ENCODE measurements at places on chromosomes 5 and 9.

GRCh38 chr5:106680330-106680729 is 990.4 kb downstream of the EFNA5 start:
- no peak for DNase-seq

- DNase-seq = no peak
Observed at GRCh38 chr9:38389313-38389712, 3.2 kb upstream of the ALDH1B1 start.

DNA sequence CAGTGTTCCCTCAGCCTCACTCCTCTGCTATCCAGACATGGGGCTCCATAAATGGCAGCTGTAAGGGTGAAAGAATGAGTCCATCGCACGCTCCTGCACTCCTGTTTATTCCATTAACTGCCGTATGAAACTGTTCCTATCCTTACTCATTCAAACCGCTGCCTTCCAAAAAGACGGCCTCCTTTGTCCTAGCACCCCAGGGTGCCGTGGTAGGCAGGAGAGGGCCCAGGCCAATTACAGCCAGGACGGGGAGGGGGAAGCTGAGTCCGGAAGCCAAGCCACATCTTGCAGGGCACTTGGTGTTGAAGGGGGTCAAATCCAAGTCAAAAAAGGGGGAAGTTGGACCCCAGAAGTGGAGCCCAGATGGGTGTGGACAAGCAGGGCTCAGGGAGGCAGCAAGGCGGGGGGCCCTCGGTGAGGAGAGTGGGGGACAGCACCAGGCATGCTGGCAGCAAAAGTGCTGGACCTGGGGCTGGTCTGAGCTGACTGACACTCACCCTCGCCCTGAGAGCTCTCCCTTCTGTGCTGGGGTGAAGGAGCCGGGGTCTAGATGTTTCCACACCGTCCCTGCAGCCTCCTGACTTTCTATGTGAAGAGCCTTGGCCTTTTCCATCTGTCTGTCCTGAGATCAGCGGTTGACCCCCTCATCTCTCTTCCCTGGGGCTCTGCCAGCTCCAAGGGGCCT is 63.3 kb downstream of the COL23A1 start:
- DNase-seq = no peak

- DNase-seq = no peak
Observed at GRCh38 chr5:167624053-167624452, 667.4 kb upstream of the WWC1 start.

DNA sequence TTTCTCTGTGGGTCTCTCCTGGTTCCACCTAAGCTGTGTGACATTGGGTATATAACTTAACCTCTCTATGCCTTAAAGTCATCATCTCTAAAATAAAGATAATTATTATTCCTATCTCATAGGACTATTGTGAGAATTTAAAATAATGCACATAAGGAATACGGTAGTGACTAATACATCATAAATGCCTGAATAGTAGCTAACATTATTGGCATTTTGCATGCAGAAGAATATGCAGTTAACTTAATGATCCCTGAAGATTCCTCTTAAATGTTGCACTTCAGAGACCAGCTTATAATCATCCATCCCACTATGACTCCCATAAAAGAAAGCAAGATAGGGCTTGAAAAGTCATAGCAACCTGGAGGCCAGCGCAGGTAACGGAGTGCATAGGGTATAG is 32.4 kb downstream of the OXCT1 start:
- no peak for DNase-seq

- DNase-seq = no peak
Observed at GRCh38 chr5:96761618-96762017, 46.1 kb downstream of the ERAP1 start.

DNA sequence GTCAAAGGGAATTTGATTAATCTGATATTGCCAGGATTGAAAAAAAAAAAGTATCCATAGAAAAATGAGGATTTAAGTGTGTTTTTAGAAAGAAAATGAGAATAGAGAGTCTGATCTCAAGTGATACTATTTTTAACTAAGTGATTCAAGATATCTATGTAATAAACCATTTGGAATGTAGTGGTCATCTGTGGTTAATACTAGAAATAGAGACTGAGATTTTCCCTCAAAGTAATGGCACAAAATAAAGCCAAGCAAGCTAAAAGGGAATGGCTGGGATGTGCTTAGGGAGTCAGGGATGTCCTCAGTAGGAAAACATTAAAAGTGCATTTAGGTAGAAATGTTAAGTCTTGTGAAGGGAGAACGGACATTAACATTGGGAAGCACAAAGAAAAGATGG is 90.6 kb downstream of the FBXO4 start:
- DNase-seq = no peak

DNA sequence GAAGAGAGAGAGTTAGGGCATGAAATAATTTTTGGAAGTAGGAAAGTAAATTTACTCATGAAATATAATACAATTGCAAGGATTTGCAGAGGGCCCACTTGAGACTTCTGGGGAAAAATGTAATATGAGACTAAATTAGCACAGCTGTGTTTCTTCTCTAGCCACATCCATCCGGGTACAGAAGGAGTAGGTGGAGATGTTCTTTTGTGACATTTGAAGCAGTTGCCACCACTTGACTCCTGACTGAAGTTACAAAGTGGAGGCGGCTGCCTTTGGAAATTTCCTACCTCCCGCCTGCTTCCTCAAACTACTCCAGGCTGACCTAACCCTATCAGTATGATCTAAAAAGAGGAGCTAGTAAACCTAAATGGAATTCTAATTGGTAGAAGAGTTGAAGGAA is 58.1 kb upstream of the SHISAL2B start:
- DNase-seq = no peak

- no peak for DNase-seq
Observed at GRCh38 chr5:145497052-145497451, 338.1 kb downstream of the PRELID2 start.

DNA sequence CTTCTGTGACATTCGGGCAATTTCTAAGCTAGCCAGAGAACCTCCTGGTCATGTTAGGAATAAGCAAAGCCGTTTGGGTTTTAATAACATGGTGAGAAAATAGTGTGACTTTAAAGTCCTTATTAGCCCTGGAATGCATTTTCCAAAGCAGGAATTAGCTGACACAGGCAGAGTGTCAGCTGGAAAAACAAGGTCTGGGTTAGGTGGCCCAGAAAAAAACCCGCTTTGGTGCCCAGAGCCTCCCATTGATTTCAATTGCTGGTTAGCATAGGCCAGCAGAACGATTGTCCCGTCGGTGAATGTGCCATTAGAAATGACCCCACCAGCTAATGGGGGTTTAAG is 62.1 kb upstream of the CPEB4 start:
- no peak for DNase-seq

GRCh38 chr9:117875886-117876285 is 171.7 kb downstream of the TLR4 start:
- DNase-seq = no peak

GRCh38 chr9:128072144-128073021 is 4.4 kb downstream of the SLC25A25 start:
- DNase-seq = peak; percentile 79

GRCh38 chr9:14941501-14942405 is 31.5 kb upstream of the FREM1 start:
- DNase-seq = no peak

GRCh38 chr9:10649076-10649475 is 36.3 kb upstream of the PTPRD start:
- no peak for DNase-seq

- DNase-seq = no peak
Observed at GRCh38 chr5:106640511-106640910, 1030.2 kb downstream of the EFNA5 start.

DNA sequence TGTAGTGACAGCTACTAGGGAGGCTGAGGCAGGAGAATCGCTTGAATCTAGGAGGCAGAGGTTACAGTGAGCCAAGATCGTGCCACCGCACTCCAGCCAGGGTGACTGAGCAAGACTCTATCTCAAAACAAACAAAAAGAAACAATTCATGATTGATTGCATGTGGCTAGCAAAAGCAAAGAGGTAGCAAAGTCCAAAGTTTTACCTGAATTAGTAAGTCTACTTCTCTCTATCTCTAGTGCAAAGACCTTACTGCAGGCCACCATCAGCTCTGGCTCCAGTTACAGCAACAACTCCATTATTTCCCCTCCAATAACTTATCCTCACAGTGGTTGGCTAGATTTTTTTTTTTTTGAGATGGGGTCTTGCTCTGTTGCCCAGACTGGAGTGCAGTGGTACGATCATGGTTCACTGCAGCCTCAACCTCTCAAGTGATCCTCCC is 6.2 kb upstream of the SAR1B start:
- no peak for DNase-seq

GRCh38 chr9:101417977-101418376 is 17.6 kb downstream of the ALDOB start:
- DNase-seq = no peak

GRCh38 chr5:142521706-142522105 is 164.2 kb downstream of the FGF1 start:
- no peak for DNase-seq

DNA sequence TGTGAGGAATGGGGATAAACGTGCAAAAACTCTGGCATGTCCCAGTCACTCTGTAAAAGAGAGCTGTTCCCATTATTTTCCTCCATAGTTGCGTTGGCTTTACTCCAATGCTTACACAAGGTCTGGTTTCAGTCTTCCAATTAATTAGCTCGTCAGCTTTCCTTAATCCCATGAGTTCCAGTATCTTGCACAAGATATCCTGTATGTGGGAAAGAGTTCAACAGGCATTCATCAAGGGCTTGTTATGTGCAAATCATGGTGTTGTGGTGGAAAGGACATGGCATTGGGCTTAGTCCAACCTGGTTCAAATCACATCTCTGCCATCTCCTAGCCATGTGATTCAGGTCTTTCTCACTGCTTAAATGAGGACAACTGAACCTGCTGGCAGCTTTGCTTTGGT is 77.5 kb upstream of the PANK3 start:
- DNase-seq = no peak

GRCh38 chr5:73282383-73282782 is 109.4 kb downstream of the TMEM174 start:
- DNase-seq = no peak

- DNase-seq = no peak
Observed at GRCh38 chr9:34625186-34625486, 3.7 kb downstream of the ARID3C start.

- DNase-seq = no peak
Observed at GRCh38 chr9:3099646-3100045, 255.8 kb upstream of the PUM3 start.

DNA sequence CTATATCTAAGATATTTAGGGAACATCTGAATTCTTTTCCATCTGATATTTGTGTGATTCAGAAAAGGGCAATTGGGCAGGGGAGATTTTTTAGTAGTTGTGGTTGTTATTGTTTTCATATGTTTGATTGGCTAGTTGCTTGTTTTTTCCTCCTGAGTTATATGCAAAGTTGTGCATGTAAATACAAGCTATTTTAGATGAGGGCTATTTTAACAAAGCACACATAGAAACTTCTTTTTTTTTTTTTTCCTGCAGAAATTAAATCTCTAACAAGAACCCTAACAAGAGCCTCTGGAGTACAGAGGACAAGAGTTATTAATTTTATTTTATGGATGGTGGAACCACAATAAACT is 559.1 kb downstream of the CETN3 start:
- no peak for DNase-seq

DNA sequence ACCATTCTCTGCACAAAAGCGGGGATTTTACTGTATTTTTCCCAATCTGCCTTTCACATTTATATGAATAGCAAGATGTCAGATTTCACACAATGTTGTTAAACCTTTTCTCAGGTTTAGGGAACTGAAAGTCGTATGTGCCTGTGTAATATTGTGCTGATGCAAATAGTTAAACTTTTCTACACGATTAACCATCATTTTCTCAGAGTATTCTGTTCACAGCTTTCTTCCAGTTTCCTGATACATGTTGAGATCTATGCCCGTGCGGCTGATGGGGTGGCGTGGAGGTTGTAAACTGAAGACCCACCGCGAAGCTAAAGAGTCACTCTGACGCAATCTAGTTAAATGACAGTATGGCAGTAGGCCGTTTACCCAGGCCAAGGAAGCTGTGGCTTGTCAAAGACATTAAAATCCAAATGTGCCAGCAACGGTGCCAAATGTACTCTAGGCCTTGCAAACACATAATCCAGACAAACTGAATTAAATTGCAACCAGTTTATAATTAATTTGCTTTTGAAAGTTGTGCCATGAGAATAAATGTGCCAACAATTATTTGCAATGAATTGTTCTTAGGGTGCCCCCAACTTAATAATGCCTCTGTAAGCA is 145.7 kb downstream of the EBF1 start:
- DNase-seq = no peak

DNA sequence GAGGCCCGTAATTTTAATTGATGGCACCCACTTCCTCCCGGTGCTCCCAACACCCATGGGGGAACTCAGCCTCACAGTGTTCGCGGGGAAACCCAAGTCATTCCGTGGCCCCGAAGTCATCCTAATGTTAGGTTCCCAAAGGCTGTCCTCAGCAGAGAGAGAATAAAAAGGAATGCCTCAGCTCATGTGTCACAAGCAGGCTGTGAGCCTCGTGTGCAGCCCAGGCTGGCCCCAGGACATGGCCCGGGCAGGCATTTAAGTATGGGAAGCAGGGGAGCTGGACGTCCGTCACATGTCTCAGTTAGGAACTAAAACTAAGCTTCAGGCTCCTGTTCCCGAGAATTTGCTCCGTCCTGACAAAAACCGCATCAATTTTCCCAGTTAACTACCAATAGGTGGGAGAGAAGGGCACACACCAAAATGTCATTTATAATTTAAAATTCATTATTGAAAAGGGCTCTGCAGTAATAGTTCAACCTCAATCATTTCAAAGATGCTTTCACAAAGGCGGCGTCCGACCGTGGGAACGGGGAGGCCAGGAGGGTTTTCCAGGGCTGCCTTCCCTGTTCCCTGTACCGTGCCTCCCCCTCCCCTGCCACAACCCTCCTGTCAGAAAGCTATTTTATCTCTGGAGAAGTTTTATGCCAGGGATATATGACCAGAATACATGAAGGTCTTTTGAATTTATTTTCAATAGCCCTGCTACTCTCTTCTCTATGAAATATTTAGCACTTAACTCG is 137.3 kb downstream of the FSTL4 start:
- no peak for DNase-seq

DNA sequence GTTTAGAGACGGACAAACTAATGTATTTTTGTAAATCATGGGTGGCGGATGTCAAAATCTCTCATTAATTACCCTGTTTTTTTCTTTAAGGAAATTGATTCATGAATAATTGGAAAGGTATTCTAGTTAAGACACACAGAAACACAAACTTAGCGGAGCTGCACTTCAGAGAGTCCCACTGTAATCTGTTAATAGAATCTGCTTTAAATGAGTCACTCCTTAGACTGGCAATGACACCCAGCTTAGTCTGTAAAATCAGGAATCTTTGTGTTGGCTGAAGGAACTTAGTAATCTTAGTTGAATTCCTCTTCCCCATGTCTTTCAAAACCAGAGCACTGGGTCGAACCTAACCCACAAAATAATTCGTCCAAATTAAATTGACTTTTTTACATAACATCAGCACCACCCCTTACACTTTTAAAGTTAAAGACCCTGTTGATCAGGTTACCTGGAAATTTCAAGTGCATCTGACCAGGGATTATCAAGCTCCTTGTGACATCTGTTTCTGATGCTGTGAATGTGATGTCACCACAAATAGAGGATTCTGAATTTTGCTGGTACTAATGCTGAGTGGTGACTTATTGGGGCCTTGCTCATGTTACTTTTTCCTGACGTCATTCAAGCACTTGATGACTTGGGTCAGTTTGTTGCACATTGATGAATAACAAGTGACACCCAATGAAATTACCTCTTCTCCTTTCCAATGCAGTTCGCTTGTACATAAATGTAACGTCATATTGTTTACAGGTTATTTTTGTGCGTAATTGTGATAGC is 313.6 kb downstream of the KCTD16 start:
- DNase-seq = no peak
